Stimulated activated CD4-positive, alpha-beta T cell treated with anti-CD3 and anti-CD28 coated beads, TNF-alpha, amount 100 ng/mL, for 24 hours (primary cell): ENCODE measurements at places on chromosomes 11 and 22.

GRCh38 chr22:19004471-19004870 is 68.4 kb upstream of the PRODH start:
- DNase-seq = no peak

DNA sequence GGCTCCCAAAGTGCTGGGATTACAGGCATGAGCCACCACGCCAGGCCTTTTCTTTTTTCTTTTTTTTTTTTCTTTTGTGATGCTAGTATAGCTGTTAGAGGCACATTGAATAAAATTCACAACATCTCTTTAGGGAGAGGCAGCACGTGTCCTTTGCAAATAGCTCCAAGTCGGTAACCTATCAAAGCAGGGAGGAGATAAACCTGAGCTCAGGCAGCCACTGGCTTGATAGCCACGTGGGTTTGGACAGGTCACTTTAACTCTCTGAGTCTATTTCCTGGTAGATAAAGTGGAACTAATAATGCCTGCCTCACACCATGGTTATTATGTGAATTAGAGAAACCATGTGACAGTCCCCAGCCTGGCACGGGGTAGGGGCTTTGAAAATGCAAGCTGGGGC is 43.1 kb upstream of the ATXN10 start:
- DNase-seq = no peak

- no peak for DNase-seq
Measured at GRCh38 chr11:5922749-5923426, 19.2 kb upstream of the OR56A3 start.

DNA sequence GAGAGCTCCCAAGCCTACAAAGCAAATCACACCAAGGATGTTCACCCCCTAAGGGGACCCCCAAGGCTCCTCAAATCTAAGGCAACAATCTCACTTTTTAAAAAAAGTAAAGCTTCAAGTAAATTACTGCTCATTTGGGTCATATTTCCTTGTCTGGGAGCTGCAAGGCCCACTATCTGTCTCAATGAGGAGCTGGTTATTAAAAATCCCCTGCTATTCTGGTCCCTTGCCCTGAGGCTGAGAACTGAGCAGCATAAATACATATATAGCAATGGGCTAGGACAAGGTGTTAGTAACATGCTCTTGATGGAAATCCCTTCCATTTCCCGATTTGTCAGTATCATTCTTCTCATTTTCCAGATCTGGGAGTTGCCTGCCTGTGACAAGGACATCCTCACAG is 119.2 kb downstream of the ETS1 start:
- DNase-seq = no peak
